ENCODE measurements at places on chromosomes 4 and X. TPM values are rescaled to one million over a fixed set of nuclear protein-coding genes. Genes with fewer than 3 reads are reported as not detected.

DNA sequence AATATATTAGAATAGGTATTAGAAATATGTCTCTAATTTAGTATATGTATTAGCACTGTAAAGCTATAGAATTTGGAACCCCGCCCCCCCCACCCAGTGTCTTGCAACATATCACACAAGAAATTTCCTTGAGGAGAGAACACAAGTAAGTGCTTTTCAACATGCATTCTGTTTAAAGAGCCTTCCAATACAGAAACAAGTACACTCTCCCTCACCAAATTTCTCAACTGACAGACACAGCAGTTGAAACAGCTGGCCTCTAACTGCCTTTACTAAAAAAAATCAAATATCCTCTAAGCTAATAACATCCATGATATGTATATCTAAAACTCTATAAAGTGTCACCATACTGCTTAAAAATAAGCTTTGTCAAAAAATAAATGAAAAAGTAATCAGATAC, 12.4 kb downstream of the CAMK2D start:
- DNase-seq, result no peak

DNA sequence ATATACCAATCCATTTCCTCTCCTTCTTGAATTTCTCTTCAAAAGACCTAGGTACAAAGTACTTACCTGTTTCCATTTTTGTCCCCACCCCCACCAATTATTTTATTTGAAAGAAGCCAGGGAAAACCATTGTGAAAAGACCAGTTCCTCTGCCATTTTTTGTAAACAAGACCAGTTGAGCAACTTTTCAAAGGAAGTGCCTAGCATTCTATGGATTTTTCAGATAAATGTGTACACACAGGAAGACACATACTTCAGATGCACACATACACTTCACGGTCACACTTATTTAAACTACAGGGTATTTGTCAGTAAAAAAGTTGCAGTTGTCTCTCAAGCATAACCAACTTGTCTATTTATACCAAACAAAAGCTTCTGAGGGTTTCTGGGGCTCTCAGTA, 587.2 kb upstream of the KLHL4 start:
- no peak for DNase-seq

GRCh38 chrX:154489182-154489581, 1.2 kb downstream of the SLC10A3 start:
- no peak for DNase-seq

The UGT2B11 gene
- not detected for total RNA-seq

The CYSLTR1 gene
- total RNA-seq, result not detected

The NAP1L3 gene
- 10.8 TPM for total RNA-seq

The ENPP6 gene
- total RNA-seq, result not detected

DNA sequence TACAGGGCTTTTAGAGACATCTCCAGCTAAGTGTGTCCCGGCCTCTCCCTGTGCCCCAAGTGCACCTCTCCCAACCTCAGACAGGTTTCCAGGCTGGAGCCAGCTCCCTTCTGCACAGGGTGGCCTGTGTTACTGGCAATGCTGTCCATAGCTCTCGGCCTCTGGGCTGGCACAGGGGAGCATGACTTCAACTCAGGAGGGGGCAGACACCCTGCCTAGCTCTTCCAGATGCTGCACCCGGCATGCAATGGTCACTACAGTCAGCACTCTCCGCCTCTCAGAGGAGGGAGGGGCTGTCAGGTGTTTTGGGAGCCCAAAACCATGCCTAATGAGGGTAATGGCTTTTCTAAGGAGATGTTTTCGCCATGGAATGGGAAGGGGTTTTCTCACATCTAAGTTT, 2.4 kb upstream of the IRAK1 start:
- DNase-seq, result no peak

The PPP2R2C gene
- 1.1 TPM for total RNA-seq

DNA sequence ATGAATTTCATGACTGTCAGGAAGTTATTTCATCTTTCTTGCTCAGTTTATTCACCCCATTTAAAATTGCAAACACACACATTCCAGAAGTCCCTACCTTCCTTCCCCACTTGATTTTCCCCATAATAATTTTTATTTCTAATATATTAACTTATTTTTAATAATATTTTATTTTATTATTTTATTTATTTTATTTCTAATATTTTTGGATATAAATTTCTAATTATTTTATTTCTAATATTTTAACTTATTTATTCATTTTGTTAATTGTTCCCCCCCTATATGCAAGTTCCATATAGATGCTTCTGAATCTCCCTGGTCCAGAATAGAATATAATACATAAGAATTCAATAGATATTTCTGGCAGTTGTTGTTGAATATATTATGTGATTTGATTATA, 293.7 kb upstream of the CPEB2 start:
- no peak for DNase-seq

DNA sequence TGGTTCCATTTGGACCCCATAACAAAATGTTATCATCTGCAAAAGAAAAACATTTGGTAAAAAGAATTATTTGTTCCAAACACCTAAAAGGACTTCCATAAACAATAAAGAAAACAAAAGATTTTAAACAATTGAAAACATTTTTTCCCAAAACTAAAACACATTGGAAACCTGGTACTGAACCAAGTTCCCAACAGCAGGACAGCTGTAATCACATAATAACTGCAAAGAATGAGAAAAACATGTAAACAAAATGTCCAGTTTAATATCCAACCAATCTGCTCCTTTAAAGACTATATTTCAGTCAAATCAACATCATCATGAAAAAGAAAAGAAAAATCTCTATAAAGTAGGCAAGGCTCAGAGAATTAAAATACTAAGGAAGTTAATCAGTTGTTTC, 36.3 kb downstream of the PRDM5 start:
- DNase-seq, result no peak

The TRIML1 gene
- total RNA-seq, result not detected

DNA sequence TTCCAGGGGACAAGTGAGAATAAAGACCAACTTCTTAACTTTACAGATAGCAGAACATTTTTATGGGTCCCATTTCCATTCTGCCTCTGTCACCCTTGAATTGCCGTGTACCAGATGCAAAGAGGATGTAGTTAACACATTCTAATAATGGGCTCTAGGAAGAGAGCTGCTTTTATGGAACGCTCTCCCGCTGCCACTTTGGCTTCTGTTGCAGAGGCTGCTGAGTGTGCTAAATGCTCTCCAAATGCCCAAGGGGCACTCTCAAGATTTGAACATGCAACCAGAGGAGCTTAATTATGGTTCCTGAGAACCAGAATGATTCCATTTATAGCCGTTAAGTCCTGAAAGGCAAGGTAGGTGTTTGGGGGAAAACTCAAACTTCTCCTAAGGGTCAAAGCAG, 28.1 kb upstream of the GPC3 start:
- no peak for DNase-seq

DNA sequence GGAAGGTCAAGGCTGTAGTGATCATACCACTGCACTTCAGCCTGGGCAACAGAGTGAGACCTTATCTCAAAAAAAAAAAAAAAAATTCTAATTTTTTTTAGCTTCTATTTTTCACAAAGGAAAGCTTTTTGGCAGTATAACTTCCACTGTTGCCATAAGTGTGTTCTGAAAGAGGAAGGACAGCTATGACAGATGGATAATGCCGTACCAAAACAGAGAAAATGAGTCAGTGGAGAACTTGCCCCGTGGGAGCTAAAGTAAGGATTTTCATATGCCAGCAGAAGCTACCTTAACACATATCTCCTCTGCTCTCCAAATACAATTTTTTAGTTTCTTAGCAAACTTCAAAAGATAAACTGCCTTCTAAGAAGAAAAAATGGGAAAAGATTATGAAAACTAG, 43.7 kb downstream of the RPS3A start:
- no peak for DNase-seq

GRCh38 chr4:84690481-84690880, 107.6 kb downstream of the CDS1 start:
- DNase-seq, result no peak

DNA sequence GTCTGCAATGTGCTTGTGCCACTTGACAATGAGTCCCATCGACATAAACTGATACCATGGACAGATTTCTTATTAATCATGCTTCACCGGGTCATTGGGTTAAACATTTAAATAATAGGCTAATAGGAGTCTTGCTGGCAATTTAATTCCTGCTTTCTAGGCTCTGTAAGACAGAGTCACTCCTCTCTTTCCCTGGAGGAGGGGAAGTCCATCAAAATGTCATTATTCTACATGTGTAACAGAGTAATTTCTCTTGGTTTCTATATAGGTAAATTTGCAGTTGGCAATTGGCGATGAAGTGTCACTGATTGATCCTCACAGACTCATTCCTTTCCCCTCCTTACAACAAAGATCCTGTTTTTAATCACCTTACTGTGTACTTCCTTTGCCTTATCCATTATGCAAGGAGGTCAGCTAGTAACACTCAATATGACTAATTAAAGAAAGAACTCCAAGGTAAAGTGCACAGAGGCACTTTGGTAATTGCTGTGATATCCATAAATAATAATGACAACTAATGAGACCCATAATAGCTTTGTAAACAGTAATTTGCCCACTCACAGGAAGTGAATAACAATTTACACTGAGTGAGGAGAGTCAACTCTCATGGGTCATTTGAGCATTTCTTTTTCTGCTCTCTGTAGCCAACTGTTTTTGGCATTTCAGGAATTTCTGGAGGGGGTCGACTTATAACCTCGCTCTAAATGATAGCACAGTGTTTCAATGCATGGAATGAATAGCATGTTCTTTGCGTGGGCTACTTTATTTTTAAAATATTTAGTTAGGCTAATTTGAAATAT, 184.0 kb downstream of the UGT8 start:
- peak; percentile 14 for DNase-seq

The HMX1 gene
- not detected for total RNA-seq

GRCh38 chr4:171896426-171896825, 83.2 kb downstream of the GALNTL6 start:
- DNase-seq, result no peak

GRCh38 chr4:83920375-83920774, 384.5 kb downstream of the GPAT3 start:
- no peak for DNase-seq

The STBD1 gene
- total RNA-seq, result 7.2 TPM

The MEPE gene
- not detected for total RNA-seq

GRCh38 chr4:146930673-146931072, 15.0 kb downstream of the TTC29 start:
- DNase-seq, result no peak

The MPP1 gene
- total RNA-seq, result 9.0 TPM

The CXCL8 gene
- 1.5 TPM for total RNA-seq

GRCh38 chr4:108651014-108651791, 804 bp downstream of the OSTC start:
- peak; percentile 65 for DNase-seq

The HAND2 gene
- not detected for total RNA-seq

The SRPK3 gene
- not detected for total RNA-seq

DNA sequence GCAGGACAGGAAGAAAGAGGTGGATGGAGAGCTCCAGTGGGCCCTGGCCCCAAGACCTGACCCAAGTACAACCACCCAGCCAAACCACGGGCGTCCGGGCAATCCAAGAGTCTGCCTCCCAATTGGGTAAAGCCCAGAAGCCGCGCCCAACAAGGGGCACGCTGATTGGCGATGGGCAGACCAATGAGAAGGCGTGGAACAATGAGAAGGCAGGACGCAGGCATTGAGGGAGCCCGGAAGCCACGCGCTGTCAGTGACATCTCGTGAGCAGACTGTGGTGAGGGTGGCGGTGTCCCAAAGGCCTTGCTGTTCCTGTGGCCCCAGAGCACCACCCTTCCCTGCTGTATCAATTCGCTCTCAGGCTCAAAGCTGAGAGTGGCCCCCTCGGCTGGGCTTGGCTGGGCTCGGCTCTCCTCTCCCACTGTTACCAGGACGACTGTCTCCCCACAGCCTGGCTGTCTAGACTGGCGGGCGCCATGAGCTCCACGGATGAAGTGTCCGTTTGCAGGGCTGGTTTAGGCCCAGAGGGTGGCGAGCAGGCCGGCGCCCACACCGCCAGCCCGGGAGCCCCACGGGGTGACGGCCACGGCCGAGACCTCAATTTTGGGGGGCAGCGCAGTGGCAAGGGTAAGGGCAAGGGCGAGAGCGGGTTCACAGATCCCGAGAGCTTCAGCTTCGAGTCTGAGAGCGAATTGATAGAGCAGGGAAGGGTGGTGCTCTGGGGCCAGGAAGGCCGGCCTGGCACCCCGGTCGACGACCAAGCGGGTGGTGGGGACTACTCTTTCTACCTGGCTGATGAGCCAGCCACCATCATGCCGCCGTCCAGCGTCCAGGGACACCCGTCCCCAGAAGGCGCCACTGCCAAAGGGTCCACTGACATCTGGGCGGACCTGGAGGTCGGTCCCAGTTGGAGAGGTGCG, at the start of gene LOC101059915:
TSS of gene LOC101059915 (plus strand) at position 219 of the 920 bp plus-strand sequence.
- DNase-seq, result no peak

The CD99L2 gene
- total RNA-seq, result 38.4 TPM

DNA sequence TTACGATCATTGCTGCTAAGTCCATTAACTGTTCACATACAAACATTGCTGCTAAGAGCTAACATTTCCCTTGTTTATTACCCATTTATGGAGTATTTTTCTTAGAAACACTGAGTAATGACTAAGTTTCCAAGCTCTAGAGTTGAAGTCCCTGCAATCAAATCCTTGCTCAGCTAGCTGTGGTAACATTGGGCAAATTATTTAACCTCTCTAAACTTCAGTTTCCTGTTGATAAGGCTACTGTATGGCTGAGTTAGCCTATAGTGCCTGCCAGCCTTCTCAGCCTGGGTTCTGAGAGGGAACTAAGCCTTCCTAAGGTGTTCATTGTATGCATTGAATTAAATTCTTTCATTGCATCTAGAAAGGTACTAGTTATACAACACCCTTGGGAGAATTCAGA, 15.2 kb upstream of the SCOC start:
- DNase-seq, result no peak

DNA sequence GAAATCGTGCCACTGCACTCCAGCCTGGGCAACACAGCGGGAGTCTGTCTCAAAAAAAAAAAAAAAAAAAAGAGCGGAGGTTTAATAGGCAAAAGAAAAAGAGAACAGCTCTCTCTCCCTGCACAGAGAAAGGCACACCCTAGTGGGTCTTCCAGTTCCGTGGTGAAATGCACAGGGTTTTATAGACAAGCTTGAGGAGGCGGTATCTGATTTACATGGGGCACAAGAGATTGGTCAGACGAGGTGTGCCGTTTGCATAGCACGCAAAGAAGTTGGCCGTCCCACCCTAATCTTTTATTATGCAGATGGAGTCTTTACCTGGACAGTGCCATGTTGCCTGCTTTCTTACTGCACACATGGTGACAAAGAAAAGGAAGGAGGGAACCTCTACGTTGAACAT, 33.5 kb upstream of the REST start:
- DNase-seq, result no peak

Data from astrocyte (in vitro differentiated cells and primary cell).